SJSA1 (cell line): ENCODE measurements at places on chromosomes 1 and 21. TPM values are rescaled to one million over a fixed set of nuclear protein-coding genes. Genes with fewer than 3 reads are reported as not detected.

GRCh38 chr1:6008696-6009095 lies 16.5 kb upstream of the NPHP4 start:
- DNase-seq: no peak

DNA sequence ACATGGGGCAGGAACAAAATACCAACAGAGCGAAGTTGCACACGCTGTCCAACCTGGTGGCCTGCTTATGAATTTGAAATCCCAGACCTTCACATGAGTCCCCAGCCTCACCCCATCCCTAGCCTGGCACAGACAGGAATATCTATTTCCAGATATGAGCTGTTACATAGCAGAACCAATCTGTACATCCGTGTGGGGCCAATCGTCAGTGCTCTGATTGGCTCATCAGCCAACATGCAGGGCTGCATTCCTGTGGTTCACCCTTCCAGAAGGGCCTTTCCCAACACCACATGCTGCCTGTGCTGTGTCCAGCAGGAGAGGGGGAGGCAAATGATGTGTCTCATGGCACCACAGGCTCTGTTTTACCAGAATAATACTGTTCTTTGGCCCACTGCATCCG lies 31.3 kb downstream of the CCN1 start:
- DNase-seq: peak; percentile 96

DNA sequence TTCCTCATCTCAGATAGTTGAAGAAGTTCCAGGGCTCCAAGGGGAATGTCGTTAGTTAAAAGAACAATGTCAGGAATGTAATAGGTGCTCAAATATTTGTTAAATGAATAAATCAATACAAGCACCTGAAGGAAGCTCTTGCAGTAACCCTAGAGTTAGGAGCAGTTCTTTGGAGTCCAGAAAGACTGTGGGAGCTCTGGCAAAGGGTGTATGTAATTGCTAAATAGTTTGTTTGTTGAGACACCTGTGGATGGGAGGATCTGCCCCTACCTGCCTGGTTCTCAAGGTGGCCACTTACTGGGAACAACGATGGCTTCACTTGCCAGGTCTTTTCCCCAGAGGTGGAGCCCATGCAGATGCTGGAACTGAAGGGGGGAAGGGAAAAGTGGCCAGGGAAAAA lies 27.5 kb upstream of the JUN start:
- DNase-seq: no peak

GRCh38 chr1:111195002-111195684 lies 5.3 kb downstream of the DENND2D start:
- DNase-seq: no peak

GRCh38 chr1:75174031-75174760 lies 40.0 kb downstream of the LHX8 start:
- no peak for DNase-seq

DNA sequence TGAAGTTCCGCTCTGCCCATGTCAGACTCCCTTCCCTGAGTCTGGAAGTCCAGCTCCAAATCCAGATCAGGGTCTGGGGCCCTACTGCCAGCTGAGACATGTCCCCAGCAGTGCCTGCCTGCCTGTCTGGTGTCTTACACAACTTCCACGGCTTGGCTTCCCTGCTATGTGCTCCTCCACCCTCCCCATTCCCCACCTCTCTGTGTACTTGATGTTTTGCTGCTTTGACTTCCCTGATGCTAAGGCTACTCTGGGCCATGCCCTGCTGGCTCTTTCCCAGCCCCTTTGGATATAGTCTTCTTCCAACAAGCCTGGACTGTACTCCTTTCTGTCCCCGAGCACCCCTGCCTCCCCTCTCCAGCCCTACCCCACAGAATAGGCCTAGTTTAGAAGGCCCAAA lies 7.3 kb downstream of the GJA5 start:
- no peak for DNase-seq

GRCh38 chr1:228029281-228029680 lies 22.5 kb downstream of the WNT3A start:
- no peak for DNase-seq

DNA sequence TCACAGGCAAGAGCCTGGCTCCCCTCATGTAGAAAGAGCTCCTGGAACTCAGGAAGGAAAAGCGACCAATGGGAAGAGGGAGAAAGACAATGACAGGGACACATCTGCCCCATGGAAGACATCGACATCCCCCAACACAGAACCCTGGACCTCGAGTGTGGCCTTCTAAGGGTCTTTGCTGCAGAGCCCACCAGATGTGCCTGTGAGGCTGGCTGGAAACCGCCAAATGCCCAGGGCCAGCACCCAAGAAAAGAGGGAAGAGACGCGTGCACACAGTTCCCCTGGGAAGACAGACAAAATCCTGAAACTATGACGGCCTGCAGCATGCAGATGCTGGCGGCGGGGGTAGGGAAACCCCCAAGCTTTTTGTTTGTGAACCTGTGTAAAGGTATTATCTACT lies 36.4 kb upstream of the ADARB1 start:
- DNase-seq: no peak

- DNase-seq: no peak
Observed at GRCh38 chr1:19752083-19752696, 47.5 kb downstream of the TMCO4 start.

- no peak for DNase-seq
Observed at GRCh38 chr21:35893156-35893555, 167.2 kb downstream of the SETD4 start.

GRCh38 chr1:215631489-215631888 lies 64.4 kb downstream of the KCTD3 start:
- DNase-seq: no peak

GRCh38 chr1:30313176-30313575 lies 410.2 kb downstream of the MATN1 start:
- DNase-seq: no peak

GRCh38 chr1:24317956-24318614 lies 1.1 kb upstream of the GRHL3 start:
- DNase-seq: no peak

- DNase-seq: no peak
Observed at GRCh38 chr1:56550138-56550858, 29.1 kb downstream of the PLPP3 start.

DNA sequence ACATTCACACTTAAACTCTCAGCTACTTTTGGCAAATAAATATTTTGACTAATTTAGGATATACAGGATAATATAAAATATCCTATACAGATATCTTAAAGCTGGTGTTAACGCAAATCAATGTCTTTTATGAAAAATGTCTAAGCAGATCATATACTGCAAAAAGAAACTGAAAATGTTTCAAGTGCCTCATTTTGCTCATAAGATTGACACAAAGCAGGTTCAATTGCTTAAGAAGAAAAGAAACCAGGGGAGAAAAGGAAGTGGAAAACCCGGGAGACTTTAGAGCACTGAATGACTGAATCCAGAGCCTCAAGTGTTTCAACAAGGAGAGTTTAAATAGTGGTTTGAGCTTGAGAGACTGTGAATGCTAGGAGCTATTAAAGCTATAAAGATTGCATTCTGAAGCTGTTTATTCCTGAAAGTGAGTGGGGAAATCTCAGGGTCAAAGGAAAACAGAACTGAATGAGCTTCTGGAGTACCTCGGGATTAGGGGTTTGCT lies 1943.0 kb downstream of the MRPL39 start:
- DNase-seq: no peak

- no peak for DNase-seq
Observed at GRCh38 chr1:12171206-12172041, 4.6 kb downstream of the TNFRSF1B start.

Gene PRAMEF5
- total RNA-seq: not detected in 2 replicates

Gene AGT
- not detected in 2 replicates for total RNA-seq

Gene NDUFV3
- total RNA-seq: 49.2 and 54.9 TPM in 2 replicates

Gene ITGB2
- 116 and 120 TPM in 2 replicates for total RNA-seq
